CMK (cell line): ENCODE measurements at places on chromosomes 7 and 10.

DNA sequence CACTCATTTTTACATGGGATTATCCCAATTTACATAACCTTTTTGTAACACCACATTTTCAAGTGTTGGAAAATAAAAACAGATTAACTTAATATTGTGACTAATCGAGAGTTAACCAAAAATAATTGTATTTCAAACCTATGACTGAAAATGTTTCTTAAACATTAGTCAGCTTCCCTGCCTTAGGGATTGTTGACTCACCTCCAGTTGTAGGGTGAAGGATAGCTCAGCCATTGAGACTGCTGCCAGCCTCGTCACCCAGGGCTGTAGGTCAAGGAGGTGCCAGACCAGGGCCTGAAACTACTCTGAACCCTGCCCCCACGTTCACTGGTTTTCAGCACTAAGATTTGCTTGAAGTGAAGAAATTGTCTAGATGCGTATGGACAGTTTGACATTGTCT, 351.2 kb downstream of the GFRA1 start:
- DNase-seq: no peak

GRCh38 chr10:97543025-97543546, 29.5 kb upstream of the ANKRD2 start:
- DNase-seq: peak; percentile 11

GRCh38 chr7:116686812-116687419, 14.9 kb downstream of the MET start:
- no peak for DNase-seq

DNA sequence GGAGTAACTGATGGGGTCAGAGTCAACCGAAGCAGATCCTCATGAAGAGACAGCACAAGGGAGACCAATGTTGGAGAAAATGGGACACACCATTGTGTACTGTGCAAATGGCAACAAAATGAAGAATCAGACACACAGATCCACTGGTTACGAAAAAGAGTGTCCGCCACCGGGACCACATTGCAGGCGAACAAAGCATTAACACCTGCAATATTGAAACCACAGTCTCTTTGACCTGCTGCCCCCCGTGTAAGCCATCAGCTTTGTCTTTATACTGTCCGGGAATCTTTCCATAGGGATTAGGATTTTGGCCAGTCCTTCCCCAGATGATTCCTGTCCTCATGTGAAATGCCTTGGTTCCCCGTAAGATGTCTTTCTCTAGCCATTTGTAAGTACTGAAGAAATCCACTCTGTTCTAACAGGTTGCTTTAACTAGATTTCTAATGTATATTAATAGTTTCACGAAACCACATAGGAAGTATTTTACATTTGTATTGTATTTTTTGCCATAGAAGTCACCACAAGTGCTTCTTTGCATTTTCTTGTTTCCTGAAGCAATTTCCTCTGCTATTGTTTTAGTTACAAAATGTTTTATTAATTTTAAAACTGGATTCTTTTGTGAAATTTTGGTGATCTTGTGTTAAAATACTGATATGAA, 140.8 kb upstream of the NFE2L3 start:
- no peak for DNase-seq

- no peak for DNase-seq
Observed at GRCh38 chr10:33617381-33618080, 283.1 kb upstream of the NRP1 start.

GRCh38 chr10:50480054-50481007, 143.4 kb downstream of the SGMS1 start:
- no peak for DNase-seq
